ENCODE measurements at places on chromosomes 5 and 9.
A peak's percentile ranks its signal among the peaks of the same experiment; 100 is the strongest.

DNA sequence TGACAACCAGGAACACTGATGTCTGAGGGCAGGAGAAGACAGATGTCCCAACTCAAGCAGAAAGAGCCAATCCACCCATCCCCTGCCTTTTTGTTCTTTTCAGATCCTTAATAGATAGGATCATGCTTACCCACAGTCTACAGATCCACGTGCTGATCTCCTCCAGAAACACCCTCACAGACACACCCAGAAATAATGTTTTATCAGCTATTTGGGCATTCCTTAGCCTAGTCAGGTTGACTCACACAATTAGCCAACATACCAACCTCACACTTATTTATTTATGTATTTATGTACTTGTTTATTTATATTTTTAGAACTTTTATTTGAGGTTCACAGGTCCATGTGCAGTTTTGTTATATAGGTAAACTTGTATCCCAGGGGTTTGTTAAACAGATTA, 151.5 kb upstream of the IL12B start:
- DNase-seq, result no peak

GRCh38 chr5:161630948-161631347, 54.6 kb upstream of the GABRA6 start:
- no peak for DNase-seq

DNA sequence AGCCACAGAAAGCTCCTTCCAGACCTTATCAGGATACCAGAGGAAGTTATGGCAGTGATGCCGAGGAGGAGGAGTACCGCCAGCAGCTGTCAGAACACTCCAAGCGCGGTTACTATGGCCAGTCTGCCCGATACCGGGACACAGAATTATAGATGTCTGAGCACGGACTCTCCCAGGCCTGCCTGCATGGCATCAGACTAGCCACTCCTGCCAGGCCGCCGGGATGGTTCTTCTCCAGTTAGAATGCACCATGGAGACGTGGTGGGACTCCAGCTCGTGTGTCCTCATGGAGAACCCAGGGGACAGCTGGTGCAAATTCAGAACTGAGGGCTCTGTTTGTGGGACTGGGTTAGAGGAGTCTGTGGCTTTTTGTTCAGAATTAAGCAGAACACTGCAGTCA, 70.8 kb upstream of the ENTREP1 start:
- no peak for DNase-seq

- no peak for DNase-seq
Observed at GRCh38 chr9:134405527-134405926, 79.3 kb downstream of the RXRA start.

DNA sequence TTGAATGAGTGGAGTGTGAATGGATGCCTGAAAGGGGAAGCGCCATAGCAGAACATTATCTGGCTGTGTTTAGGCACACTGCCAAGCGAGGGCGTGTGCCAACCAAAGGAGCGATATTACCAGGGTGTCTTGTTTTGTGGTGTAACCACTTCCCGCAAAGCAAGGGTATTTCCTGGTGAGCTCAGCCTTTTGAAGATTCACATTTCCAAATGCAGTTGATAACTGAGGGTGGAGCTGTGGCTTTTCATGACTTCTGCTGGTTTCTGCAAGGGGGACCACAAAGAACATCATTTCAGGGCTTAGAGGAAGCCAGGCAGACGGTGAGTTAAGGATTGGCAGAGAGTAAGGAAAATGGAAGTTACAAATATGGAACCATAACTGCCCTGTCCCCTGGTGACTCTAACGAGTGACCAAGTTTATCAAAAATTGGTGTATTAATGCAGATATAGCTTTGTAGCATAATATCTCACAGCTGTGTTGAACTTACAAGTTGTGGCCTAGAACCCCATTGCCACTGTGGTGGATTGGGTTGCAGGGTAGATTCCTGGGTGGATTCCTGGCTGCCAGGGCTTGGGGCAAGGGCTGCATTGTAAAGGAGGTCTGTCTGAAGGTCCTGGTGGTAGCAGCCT, 71.4 kb downstream of the RALGPS1 start:
- DNase-seq, result peak; percentile 29

GRCh38 chr5:132257131-132258101, at the start of gene PDLIM4:
TSS of gene PDLIM4 (plus strand) at chr5:132257696. CDS start at chr5:132257735, 39 bp downstream.
- no peak for DNase-seq

GRCh38 chr5:73136055-73136562, 15.7 kb downstream of the TMEM171 start:
- DNase-seq, result no peak

All from 8988T (cell line).